ENCODE measurements at places on chromosomes 4 and X. TPM values are rescaled to one million over a fixed set of nuclear protein-coding genes. Genes with fewer than 3 reads are reported as not detected.

The FGFBP2 gene
- total RNA-seq, result not detected

The SPANXD gene
- not detected for total RNA-seq

The GAGE13 gene
- not detected for total RNA-seq

The PPBP gene
- total RNA-seq, result 4.1 TPM

Data from frontal cortex (tissue), 4 donors.